IPS DF 6.9 (cell line): ENCODE measurements at places on chromosomes 2 and 18.

GRCh38 chr2:226678422-226678821 lies 121.2 kb downstream of the IRS1 start:
- DNase-seq, result no peak

- DNase-seq, result peak; percentile 29
These were observed 296.6 kb downstream of the LRRTM1 start for GRCh38 chr2:80007777-80008503.

- no peak for DNase-seq
These were observed 10.2 kb downstream of the GPAT2 start for GRCh38 chr2:96024336-96025193.

- no peak for DNase-seq
These were observed 16.6 kb downstream of the FAM168B start for GRCh38 chr2:131076707-131077106.

GRCh38 chr18:398935-399630 lies 101.4 kb downstream of the COLEC12 start:
- no peak for DNase-seq

DNA sequence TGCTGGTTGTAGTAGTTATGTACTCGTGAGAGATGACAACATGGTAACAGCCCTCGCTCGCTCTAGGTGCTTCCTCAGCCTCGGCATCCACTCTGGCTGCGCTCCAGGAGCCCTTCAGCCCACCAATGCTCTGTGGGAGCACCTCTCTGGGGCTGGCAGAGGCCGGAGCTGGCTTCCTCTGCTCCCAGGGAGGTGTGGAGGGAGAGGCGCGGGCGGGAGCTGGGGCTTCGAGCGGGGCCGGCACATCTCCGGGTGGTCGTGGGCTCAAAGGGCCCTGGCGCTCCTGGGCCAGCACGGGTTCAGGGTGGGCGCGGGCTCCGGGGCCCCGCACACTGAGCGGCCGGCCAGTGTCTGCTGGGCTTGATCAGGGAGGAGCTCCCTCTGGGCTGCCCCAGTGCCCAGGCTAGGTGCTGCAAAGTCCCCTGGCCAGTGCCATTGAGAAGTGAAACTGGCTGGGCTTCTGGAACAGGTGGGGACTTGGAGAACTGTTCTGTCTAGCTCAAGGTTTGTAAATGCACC lies 1012.1 kb downstream of the CNTNAP5 start:
- DNase-seq, result no peak

DNA sequence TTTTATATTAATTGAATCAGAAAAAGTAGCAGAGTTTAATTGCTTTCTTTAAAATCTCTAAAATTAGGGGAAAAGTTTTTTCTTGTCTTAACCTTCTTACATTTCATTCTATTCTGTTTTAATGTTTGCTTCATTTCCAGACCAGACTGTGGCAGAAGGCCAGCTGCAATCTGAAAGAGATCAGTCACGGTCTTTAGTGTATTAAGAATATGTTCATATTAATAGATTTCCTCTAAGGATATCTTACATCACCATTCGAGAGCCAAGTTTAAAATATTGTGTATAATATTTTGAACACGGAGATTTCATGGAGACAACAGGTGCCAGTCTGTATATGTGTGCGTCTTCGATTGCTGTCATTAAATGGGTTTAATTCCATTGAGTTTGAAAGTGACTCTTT lies 230.9 kb upstream of the ZSWIM2 start:
- DNase-seq, result no peak

DNA sequence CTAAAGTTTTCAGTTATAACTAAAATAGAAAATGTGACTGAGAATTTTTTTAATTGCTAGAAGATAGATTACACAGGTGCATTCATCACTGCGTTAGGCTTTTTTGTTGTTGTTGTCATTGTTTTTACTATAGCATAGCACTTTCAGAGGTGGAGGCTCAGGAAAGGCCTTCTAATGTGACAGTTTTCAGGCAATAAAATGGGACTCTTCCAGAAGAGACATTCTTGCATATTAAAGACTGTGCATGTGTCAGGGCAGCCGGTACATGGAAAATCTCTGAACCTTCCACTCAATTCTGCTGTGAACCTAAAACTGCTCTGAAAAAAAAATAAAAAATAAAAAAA lies 175.2 kb downstream of the METTL4 start:
- DNase-seq, result no peak

DNA sequence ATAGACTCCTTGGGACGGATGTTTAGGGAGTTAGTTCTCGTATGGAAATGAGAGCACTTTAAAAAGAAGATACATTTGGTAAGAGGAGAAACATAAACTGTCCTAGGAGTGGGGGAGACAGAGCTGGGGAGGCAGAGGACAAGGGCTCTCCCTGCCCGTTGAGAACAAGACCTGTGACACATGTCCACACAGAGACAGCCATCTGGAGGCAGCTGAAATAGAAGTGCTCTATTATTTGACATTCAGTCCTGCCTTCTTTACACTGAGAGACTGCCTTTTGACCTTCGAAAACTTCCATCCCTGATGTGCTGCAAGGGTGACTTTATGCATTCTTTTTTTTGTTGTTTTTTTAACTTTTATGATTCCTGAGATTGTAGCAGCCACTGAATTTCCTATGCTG lies 150.1 kb downstream of the UXS1 start:
- no peak for DNase-seq

DNA sequence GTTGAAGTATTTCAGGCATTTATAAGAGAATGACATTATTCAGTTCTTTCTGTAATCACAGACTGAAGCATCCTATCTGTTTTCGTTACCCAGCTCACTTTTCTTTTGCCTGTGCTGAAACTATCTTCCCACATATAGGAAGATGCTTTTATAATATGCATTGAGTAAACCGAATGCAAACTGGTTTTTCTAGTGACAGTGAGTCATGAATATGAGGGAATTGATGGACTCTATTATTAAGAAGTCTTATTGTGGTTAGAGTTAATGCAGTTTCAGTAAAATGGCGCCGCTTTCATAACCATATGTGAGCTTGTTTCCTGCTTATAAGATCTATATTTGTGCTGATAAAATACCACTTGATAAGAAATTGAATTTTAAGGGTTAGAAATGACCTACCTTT lies 59.2 kb downstream of the ACVR2A start:
- DNase-seq, result no peak

GRCh38 chr2:83067947-83068346 lies 1391.1 kb downstream of the SUCLG1 start:
- DNase-seq, result no peak

DNA sequence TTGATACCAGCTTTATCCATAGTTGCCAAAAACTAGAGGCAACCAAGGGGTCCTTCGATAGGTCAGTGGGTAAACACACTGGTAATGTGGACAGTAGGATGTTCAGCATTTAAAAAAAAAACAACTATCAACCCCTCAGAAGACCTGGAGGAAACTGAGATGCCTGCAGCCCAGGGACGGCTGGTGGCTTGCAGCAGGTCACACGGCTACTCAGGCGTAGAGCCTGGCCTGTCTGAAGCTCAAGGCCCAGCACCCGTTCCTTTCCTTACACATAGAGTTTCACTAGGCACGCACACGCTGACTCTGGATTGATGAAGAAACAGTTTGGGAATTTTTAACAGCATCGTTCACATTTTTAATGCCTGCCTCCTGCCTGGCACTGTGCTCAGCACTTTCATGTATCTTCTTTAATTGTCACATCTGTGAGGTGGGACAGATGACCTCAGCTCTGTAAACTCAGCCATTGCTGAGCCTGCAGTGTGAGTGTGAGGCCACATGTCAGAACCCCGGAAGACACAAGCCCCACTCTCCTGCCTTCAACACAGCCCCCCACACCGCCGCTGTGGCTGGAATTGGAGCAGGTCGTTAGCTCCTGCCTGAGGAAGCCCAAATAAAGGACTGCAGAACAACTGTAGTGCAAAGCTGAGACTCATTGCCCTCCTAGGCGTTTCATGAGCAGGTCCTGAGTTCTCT lies 40.7 kb downstream of the TRAPPC12 start:
- no peak for DNase-seq

DNA sequence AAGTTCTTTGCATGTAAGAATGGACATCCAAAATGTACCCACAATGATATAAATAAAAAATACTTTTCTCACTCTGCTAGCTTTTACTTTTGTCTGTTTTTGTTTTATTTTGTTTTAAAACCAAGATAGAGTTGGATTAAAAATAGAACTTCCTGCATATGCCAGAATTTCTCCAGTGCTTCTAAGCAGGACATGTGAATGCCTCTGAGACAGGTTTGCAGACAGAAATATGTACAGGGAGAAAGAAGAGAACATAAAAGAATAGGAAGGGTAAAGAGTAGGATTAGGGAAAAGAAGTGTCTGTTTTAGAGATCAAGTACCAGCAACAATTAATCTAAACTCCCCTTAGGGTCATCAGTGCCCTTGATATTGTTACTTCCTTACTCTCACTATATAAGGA lies 114.4 kb downstream of the BMPR2 start:
- DNase-seq, result no peak

GRCh38 chr2:127593228-127594115 lies 52.5 kb upstream of the GPR17 start:
- no peak for DNase-seq

- DNase-seq, result no peak
These were observed 113.4 kb upstream of the PDE1A start for GRCh38 chr2:182540252-182540651.

GRCh38 chr2:103781313-103781712 lies 1019.5 kb downstream of the TMEM182 start:
- no peak for DNase-seq

- no peak for DNase-seq
These were observed 229.2 kb upstream of the TFPI start for GRCh38 chr2:187783446-187783845.

- DNase-seq, result peak; percentile 27
These were observed 71.3 kb upstream of the PID1 start for GRCh38 chr2:229342376-229342775.

DNA sequence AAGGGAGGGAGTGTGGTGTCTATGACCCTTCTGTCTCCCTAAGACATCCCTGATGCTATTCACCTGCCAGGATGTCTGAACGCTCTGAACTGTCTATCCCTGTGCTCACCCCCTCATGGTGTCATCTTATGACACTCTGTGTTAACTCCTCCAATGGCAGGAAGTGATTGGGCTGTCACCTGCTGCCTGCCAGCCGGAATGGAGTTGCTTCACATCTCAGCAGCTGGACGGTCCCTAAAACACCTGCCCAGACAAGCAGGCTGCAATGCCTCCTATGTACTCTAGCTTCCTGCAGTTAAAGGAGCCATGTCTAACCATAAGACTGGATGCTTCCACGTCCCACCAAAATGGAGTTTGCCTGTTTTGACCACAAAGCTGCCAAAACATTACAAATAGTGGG lies 99.9 kb downstream of the CPO start:
- DNase-seq, result no peak

DNA sequence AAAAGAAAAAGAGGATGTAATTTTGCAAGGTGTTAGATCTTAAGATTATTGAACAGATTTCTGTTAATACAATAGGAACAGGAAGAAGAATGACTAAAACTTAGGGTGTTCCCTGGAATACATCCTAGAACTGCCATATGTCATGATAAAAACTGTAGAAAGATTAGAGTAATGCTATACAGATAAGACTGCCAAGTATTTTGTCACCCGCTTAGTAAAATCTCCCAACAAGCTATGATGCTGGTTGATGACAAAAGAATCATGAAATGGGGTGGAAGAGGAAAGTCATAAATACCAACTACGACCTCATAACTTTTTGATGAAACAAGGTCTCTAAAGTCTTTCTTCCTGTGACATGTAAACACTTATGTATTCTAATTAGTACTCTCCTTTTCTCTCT lies 163.6 kb upstream of the COL3A1 start:
- DNase-seq, result no peak

- DNase-seq, result no peak
These were observed 495.1 kb upstream of the MEX3C start for GRCh38 chr18:51692612-51693011.

DNA sequence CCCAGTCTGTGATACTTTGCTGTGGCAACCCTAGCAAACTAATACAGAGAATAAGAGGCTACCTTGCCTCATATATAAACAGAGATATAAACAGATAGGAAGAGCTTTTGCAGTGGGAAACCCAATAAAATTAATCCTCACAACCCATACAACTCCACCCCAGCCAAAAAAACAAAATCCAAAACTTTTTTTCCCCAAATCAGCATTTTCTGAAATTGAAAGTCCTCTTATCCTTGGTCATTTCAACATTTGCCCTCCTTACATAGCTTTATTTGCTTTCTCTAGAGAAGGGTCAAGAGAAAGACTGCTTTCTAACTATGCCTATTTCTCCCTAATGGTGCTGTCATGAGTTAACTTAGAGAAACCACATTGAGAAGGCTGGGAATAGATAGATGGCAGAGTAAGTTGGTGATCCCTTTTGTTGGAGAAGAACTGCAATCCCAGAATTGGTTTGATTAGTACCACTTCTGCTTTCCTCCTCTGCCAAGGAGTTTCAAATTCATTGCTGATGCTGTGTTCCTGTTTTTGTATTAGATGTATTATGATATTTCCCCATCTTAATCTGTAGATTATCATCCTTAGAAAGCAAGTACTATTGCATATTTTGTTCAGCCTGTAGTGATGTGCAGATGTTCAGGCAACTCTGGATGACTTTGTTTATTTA lies 76.5 kb upstream of the B3GNT2 start:
- DNase-seq, result no peak

GRCh38 chr2:27182346-27182745 lies 29.5 kb upstream of the ATRAID start:
- DNase-seq, result no peak

DNA sequence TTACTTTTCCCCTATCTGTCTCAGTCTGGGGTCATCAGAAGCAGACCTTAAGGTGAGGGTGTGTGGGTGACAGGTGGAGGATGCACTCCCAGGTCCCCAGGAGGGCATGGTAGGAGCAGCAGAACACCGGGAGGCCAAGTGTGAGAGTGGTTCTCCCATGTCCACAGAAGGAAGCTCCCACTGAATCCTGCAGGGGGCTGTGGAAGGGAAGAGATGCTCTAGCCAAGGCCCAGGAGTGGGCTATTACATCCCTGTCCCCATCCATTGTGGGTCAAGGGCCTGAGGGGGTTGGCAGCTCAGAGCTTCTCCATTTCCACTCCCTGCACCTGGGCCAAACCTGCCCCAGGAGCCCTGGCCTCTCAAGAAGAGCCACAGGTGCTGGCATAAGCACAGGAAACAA lies 86.4 kb upstream of the KCNE4 start:
- DNase-seq, result no peak

GRCh38 chr2:45950606-45951005 lies 299.1 kb downstream of the PRKCE start:
- no peak for DNase-seq

- no peak for DNase-seq
These were observed at the start of gene NLRC4 for GRCh38 chr2:32264422-32265105. Gene NLRC4 (minus strand): TSS chr2:32264886. CDS start chr2:32256775, 8,111 bp downstream.
